ENCODE measurements at places on chromosomes 7 and 10. TPM values are rescaled to one million over a fixed set of nuclear protein-coding genes. Genes with fewer than 3 reads are reported as not detected.
A peak's percentile ranks its signal among the peaks of the same experiment; 100 is the strongest.

- H3K4me3 ChIP-seq = no peak overlapping the region
- H3K27ac ChIP-seq = no peak overlapping the region
- H3K27me3 ChIP-seq = no peaks in the 10 kb centered on the region
These were observed 79.8 kb downstream of the ANK3 start for GRCh38 chr10:60309891-60310290.

GRCh38 chr10:100254191-100254590, 13.2 kb downstream of the CWF19L1 start:
- H3K4me3 ChIP-seq = no peak overlapping the region
- H3K36me3 ChIP-seq = peaks cover 30% of the 10 kb centered on the region
- H3K27ac ChIP-seq = no peak overlapping the region
- H3K4me1 ChIP-seq = no peaks in the 10 kb centered on the region
- DNase-seq = no peak
- H3K27me3 ChIP-seq = no peaks in the 10 kb centered on the region

DNA sequence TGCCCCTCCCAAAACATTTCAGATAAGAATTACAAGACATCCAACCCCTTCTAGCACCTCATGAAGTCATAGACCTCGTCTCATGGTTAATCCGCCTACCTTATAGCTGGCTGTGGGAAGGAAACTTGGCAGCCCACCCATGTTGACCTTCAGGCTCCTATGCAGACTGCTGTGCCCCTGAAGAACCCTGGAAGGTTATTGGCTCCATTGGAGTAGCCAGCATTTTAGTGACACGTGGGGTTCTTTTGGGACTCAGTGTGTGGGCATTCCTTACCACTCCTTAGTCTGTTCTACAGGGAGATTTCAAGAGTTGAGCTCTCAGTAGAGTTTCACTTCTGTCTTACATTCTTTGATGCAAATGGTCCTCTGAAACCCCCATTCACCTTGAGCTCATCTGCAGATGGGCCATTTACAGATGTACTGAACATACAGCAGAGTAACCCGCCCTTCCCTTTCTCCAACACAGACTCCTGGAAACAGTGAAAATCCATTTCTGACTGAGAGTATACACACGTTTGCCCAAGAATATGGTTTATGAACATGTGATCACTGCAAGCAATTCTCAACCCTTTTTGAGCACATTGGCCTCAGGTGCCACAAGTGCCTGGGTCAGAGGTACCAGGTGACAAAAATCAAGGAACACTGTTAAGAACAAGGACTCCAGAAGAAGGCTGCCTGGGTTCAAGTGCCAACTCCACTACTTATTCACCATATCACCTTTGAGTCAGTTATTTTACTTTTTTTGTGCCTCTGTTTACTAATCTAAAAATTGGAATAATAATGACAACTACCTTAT, 54.0 kb upstream of the HECW1 start:
- H3K4me3 ChIP-seq = no peak overlapping the region
- H3K4me1 ChIP-seq = no peaks in the 10 kb centered on the region
- H3K36me3 ChIP-seq = no peaks in the 10 kb centered on the region
- H3K27me3 ChIP-seq = no peaks in the 10 kb centered on the region
- no peak for DNase-seq

DNA sequence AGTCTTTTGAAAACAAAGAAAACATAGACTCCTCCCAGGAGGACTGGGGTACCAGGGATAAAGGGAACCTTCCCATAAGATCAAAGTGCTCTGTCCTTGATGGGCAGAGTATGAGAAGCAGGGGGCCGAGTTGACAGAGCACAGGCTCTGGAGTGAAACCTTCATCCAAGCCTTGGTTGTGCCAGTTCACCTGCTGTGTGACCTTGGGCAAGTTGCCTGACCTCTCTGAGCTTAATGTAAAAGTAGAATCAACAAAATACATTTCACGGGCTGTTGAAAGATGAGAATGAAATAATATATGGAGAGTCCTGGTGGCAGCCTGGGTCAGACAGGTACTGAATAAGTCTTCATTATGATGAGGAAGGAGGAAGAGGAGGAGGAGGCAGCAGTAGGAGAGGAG, 69.9 kb downstream of the SLIT1 start:
- peaks cover 18% of the 10 kb centered on the region for H3K4me1 ChIP-seq
- H3K36me3 ChIP-seq = no peaks in the 10 kb centered on the region
- H3K4me3 ChIP-seq = no peak overlapping the region
- H3K27me3 ChIP-seq = peaks cover 5% of the 10 kb centered on the region

DNA sequence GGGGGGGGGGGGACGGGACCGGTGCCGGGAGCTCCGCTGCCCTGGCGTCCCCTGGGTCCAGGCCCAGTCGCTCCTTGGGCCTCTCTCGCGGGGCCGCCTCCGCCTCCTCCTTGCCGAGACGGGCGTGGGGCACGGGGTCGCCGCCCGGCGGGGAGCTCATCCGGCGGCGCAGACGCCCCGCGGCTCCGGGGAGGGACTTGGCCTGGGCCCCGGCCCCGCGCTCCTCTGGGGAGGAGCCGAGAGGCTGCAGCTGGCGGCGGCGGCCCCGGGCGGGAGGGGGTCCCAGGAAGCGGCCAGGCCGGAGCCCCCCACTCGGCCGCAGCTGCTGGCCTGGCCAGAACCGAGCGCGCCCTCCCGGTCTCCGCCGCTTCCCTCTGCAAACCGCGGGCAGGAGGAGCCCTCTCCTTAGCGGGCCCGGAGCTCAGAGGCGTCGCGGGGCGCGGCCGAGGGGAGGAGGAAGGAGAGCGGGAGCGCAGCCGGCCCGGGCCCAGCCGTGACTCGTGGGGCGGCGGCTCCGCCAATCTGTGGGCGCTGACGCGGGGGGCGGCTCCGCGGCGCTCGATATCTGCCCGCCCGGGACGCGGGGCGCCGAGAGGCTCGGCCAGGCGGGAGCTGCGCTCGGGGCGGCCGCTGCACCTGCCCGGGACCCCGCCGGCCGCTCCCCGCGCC, at the start of gene FAM20C:
FAM20C (plus strand) TSS at position 591 of the 669 bp plus-strand sequence. CDS start 629 bp downstream, outside the sequence.
- peak within 1 kb of the TSS; percentile 90 for H3K27ac ChIP-seq
- peaks cover 32% of the 10 kb centered on the region for H3K27me3 ChIP-seq
- peak within 1 kb of the TSS; percentile 96 for H3K4me3 ChIP-seq
- peaks cover 37% of the 10 kb centered on the region for H3K4me1 ChIP-seq

DNA sequence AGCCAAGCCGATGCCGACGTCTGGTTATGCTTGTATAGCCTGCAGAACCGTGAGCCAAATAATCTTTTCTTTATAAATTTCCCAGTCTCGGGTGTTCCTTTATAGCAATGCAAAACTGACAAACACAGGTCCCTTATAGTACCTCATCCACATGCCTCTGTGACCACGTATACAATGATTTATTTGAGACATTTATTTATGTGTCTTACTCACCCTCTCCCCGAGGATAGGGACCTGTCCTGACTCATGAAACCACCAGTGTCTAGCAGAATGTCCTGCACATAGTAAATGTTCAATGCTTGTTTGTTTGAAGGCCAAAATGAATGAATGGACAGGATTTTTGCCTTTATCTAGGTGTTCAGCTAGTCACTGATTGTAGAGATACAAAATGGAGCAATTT, 147.9 kb upstream of the FZD8 start:
- H3K36me3 ChIP-seq = no peaks in the 10 kb centered on the region
- DNase-seq = no peak
- H3K27me3 ChIP-seq = peaks cover 14% of the 10 kb centered on the region
- no peak overlapping the region for H3K27ac ChIP-seq
- no peak overlapping the region for H3K4me3 ChIP-seq

DNA sequence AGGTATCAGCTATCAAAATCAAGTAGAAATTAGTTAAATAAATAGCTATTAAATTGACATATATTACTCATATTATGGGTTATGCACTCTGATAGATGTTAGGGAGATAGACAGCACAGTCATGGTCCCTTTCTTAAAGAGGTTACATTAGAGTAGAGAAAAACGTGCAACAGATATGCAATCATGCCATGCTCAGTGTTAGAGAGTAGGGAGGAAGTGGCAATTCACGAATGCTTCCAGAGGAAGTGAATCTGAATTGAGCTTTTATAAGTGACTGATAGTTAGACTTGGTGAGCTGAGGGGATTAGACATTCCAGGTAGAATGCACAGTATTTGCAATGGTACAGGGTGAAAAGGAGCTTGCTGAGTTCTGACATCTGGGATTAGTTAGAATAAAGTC, 349.8 kb downstream of the NXPH1 start:
- H3K4me3 ChIP-seq = no peak overlapping the region
- DNase-seq = no peak
- no peaks in the 10 kb centered on the region for H3K36me3 ChIP-seq
- H3K4me1 ChIP-seq = peaks cover 4% of the 10 kb centered on the region
- no peak overlapping the region for H3K27ac ChIP-seq
- peaks cover 11% of the 10 kb centered on the region for H3K27me3 ChIP-seq

GRCh38 chr10:60950300-60950699, 6.3 kb upstream of the RHOBTB1 start:
- no peak overlapping the region for H3K4me3 ChIP-seq
- DNase-seq = no peak
- H3K27ac ChIP-seq = no peak overlapping the region
- H3K36me3 ChIP-seq = no peaks in the 10 kb centered on the region
- no peaks in the 10 kb centered on the region for H3K27me3 ChIP-seq

- DNase-seq = no peak
- H3K27ac ChIP-seq = no peak overlapping the region
- no peak overlapping the region for H3K4me3 ChIP-seq
- H3K36me3 ChIP-seq = peaks cover 4% of the 10 kb centered on the region
These were observed 77.8 kb downstream of the CUBN start for GRCh38 chr10:17051851-17052250.

- peaks cover 11% of the 10 kb centered on the region for H3K36me3 ChIP-seq
- no peaks in the 10 kb centered on the region for H3K27me3 ChIP-seq
- peaks cover 11% of the 10 kb centered on the region for H3K4me1 ChIP-seq
These were observed 11.5 kb downstream of the SCRN1 start for GRCh38 chr7:29977886-29978651.

GRCh38 chr10:120177330-120177729, 279.7 kb upstream of the PLPP4 start:
- H3K27me3 ChIP-seq = peaks cover 2% of the 10 kb centered on the region
- no peak overlapping the region for H3K27ac ChIP-seq
- no peak overlapping the region for H3K4me3 ChIP-seq
- H3K36me3 ChIP-seq = no peaks in the 10 kb centered on the region
- no peak for DNase-seq
- H3K4me1 ChIP-seq = no peaks in the 10 kb centered on the region

- peaks cover 12% of the 10 kb centered on the region for H3K4me1 ChIP-seq
- peaks cover 38% of the 10 kb centered on the region for H3K27me3 ChIP-seq
- peak; percentile 84 for DNase-seq
These were observed 135.9 kb upstream of the PODXL start for GRCh38 chr7:131692131-131692960.

DNA sequence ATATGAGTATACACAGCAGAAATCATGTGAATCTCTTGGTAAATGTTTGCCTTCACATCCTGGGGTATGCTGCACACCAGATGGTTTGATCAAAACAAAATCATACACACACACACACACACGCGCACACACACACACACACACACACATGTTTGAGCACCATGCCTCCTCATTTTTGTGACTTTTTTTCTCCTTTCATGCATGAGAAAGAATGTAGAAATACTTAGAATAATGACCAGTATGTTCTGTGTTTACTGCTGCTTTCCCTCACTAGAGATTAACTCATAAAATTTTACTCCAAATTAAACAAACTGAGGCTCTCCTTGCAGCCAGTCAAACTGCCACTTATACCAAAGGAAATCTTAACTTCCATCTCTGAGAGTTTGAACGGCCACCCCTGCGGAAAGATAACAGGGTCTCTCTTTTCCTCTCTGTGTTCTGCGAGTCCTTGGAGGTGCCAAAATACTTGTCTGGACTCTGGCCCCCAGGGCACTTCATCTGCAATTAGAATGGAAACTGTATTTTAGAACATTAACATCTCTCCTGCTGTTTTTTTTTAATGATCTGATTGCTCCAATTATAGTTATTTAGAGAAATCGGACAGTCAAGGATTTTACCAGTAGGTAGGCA, 320.8 kb upstream of the NFE2L3 start:
- no peak for DNase-seq
- peaks cover 38% of the 10 kb centered on the region for H3K27me3 ChIP-seq
- peak overlapping the region; percentile 18 for H3K4me3 ChIP-seq

- H3K4me3 ChIP-seq = peak overlapping the region; percentile 88
- H3K36me3 ChIP-seq = peaks cover 7% of the 10 kb centered on the region
- H3K27me3 ChIP-seq = no peaks in the 10 kb centered on the region
These were observed 1.0 kb upstream of the PLXDC2 start for GRCh38 chr10:19815036-19815730.

- peaks cover 11% of the 10 kb centered on the region for H3K4me1 ChIP-seq
- no peaks in the 10 kb centered on the region for H3K27me3 ChIP-seq
- no peaks in the 10 kb centered on the region for H3K36me3 ChIP-seq
- no peak overlapping the region for H3K4me3 ChIP-seq
These were observed 23.2 kb upstream of the AOAH start for GRCh38 chr7:36747280-36748016.

DNA sequence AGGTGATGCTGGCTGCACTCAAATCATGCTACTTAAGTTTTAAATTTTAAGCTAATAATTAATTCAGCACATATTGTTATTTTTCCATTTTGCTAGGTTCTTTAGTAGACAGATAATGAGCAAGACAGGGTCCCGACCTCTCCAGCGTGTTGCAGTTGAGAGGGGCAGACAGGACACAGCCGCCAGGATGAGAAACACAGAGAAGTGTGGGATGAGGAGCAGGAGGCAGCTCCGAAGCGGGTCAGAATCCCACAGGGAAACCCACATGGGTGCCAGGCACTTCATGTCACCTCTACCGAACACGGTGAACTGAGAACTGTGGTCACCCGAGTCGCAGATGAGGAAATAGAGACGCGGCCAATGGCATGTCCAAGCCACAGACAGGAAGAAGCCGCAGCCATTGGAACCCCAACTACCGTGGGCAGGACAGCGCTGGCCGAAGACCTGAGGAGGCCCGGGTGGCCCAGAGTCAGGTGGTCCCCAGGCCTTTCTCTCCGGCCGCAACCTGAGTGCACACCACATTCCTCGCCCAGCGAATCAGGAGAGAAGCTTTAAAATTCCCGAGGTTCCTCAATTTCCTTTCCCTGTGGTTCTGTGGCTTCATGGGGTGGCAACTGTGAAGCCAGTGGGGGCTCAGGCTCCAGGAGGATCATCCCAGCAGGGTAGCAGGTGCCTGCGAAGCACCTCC, 213.0 kb downstream of the DNAJB6 start:
- no peaks in the 10 kb centered on the region for H3K4me1 ChIP-seq
- H3K4me3 ChIP-seq = no peak overlapping the region
- H3K27me3 ChIP-seq = no peaks in the 10 kb centered on the region
- no peak for DNase-seq

GRCh38 chr7:2853147-2853546, 9.0 kb upstream of the GNA12 start:
- no peak for DNase-seq
- no peak overlapping the region for H3K27ac ChIP-seq
- H3K4me3 ChIP-seq = no peak overlapping the region
- peaks cover 4% of the 10 kb centered on the region for H3K4me1 ChIP-seq
- H3K36me3 ChIP-seq = no peaks in the 10 kb centered on the region

- no peak for DNase-seq
- H3K4me3 ChIP-seq = no peak overlapping the region
- H3K36me3 ChIP-seq = no peaks in the 10 kb centered on the region
- H3K27me3 ChIP-seq = no peaks in the 10 kb centered on the region
These were observed 10.9 kb upstream of the EXOC6 start for GRCh38 chr10:92837456-92837855.

MLXIPL gene
- 27.8 TPM for total RNA-seq

OAT gene
- total RNA-seq = 144 TPM

DOCK4 gene
- 24.6 TPM for total RNA-seq

AMZ1 gene
- 5.6 TPM for total RNA-seq

LRRC61 gene
- 13.0 TPM for total RNA-seq

RTKN2 gene
- total RNA-seq = 10.0 TPM

MAT1A gene
- total RNA-seq = 0.63 TPM

PDZD7 gene
- total RNA-seq = 1.4 TPM

EGR2 gene
- 17.6 TPM for total RNA-seq

SPAM1 gene
- total RNA-seq = not detected

SRGN gene
- total RNA-seq = not detected

All from type B pancreatic cell (in vitro differentiated cells).